ENCODE measurements at places on chromosomes 6 and 20.

DNA sequence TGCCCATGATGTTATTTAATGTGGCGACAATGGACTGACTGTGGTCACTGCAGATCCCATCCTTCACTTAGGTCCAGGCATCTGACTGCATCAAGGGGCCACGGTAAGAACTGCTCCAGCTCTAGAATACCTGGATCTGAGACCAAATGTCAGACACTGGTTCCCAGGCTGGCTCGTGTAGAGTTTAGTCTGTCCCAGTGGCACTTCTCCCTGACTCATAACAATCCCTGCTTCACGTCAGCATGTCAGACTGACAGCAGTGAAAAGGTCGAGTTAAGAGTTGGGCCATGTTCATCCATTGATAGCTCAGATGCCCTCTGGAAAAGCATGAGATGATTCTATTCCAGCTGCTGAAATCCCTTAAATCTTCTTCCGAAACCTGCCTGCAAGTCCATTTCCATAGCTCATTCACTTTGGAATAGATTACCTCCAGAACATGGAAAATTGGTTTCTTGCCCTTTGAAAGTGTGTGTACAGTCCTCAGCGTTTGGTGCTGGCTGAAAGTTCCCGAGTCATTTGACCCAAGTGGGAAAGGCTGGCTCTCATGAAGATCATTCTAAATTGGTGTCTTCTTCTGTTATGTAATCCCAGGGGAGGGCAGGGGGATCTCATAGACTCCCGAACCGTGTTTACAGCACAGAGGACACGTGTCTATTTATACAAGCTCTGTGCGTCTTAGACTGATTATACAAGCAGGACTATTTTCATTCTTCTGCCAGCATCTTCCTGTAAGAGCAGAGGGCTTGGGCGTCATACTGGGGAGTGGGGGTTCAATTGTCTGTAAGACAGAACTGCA, 160.8 kb downstream of the ZDHHC14 start:
- no peak for DNase-seq

DNA sequence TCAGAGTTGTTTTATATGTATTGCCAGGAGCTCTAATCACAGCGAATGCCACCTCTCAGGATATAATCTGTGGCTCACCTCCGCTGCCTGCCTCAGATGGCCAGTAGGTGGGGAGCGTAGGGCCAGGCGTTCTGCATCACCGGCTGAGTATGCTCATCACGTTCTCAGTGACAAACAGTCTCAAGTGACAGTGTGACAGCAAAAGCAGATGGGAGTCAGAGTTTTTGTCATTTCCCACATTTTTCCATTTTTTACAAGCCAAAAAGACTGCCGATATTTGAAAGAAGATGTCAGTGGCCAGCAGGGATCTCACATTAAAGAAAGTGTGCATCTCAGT, 208.7 kb downstream of the ALDH8A1 start:
- DNase-seq = no peak

- no peak for DNase-seq
Measured at GRCh38 chr20:39342463-39342862, 380.3 kb downstream of the DHX35 start.

DNA sequence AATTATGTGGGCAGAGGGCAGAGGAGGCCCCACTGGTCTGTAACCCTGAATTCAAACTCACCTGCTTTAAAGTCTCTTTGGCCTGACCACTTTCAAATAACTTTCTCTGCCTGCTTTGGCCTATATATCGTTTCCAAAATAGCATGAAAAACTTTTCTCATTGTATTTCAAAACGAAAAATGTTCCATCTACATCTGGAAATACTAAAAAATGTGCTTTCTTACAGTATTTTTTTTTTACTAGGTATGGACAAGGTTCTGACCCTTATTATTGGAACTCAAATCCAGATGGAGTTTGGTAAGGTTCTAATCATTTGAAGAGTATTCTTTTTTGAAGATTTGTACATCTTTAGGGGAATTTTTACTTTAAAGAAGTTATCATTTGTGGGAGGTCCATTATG, 241.9 kb downstream of the PAX1 start:
- DNase-seq = no peak

- no peak for DNase-seq
Measured at GRCh38 chr6:130965656-130966055, 97.4 kb downstream of the EPB41L2 start.

GRCh38 chr6:105898286-105898685, 187.8 kb upstream of the PRDM1 start:
- no peak for DNase-seq

- DNase-seq = no peak
Measured at GRCh38 chr6:64445038-64445437, 809.4 kb downstream of the PHF3 start.

DNA sequence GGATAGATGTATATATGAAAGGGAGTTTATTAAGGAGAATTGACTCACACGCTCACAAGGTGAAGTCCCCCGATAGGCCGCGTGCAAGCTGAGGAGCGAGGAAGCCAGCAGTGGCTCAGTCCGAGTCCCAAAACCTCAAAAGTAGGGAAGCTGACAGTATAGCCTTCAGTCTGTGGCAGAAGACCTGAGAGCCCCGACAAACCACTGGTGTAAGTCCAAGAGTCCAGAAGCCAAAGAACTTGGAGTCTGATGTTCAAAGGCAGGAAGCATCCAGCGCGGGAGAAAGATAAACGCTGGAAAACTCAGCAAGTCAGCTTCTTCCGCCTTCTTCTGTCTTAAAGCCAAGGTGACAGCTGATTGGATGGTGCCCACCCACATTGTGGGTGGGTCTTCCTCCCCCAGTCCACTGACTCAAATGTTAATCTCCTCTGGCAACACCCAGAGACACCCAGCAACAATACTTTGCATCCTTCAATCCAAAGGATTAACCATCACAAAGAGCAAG, 102.6 kb upstream of the GJE1 start:
- DNase-seq = no peak

GRCh38 chr6:170162011-170162774, 128.7 kb downstream of the DLL1 start:
- no peak for DNase-seq

GRCh38 chr6:159483259-159483658, 209.8 kb downstream of the SOD2 start:
- DNase-seq = no peak

GRCh38 chr20:63212792-63213191, 3.1 kb downstream of the YTHDF1 start:
- DNase-seq = no peak

- DNase-seq = no peak
Measured at GRCh38 chr6:41608443-41609151, 29.7 kb upstream of the MDFI start.

DNA sequence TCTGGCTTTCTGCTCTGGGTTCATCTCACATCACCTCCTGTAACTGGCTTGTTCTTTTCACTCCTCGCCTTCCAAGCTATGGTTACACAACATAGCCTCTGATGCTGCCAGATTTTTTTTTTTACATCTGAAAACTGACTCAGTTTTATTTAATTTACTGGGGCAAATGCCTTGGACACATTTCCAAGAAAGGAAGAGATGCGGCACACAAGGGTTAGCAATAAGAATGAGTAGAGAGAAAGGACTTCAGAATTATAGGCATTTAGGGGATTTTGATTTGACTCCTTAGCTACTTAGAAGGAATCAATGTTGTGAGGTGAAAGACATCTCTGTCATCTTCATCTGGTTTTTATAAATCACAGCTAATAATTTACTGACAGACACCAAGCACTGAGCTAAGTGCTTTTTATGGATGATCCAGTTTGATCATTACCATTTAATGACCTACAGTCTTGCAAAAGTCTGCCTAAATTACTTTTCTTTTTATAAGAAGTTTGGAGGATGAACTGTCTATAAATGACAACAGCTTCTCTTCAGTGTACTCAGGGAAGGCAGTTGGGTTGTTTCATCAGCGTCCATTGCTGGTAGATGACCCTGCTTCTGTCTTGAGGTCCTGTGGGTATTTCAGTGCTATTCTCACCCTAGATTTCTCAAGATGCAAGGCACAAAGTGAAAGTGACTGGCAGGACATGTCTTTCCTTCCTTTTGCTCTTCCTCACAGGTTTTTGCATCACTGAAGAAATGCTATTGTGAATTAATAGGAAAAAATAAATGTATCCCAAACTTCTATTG, 31.1 kb downstream of the LAMA4 start:
- no peak for DNase-seq

DNA sequence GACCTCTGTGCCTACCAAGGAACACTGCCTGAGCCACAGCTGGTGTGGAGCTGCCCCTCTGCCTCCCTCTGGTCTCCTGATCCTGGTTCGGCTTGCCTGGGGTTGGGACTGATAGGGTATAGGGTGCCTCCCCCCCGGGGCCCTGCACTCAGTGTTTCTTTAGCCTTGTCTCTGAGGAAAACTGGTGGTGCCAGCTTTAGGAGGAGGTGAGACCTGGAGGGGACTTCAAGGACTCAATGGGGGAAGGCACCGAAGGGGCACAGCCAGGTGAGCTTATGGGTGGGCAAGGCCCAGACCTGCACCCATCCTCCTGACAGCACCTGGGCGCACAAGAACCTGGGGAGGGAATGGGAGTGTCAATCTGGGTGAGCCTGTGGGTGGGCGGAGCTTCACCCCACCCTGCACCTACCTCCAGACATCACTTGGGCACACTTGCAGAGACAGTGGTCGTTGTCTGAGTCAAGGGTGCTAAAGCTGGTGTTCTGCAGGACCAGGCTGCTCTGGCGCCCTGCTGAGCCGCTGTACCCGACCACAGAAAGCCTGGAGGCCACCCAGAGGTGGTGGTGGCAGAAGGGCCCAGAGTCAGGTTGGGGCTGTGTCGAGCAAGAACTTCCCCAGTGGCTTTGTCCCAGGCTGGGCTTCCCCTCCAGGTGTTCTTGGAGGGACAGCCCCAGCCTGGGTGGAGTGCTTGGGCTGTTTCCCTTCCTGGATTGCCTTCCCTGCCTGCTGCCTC, 40.5 kb downstream of the FAM110A start:
- no peak for DNase-seq

DNA sequence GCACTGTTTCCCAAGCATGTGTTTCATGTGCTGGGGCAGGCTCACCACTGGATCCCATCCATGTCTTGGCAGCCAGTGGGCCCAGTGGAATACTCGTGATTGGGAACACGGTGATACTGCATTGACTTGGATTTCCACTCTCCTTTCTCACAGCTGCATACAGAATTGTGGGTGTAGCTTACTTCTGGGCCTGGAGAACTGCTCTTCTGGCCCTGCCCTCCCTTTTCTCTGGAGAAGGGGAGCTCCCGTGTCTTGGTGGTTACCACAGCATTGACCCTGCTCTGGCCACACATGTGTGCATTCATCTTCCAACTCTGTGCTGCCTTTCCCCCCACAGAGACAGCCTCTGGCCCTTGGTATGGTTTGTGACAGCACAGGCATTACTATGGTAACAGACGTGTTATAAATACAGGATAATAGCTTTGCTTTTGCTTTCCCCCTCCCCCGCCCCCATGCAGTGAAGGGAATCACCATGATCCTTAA, 21.6 kb downstream of the SOBP start:
- DNase-seq = no peak

- DNase-seq = no peak
Measured at GRCh38 chr20:22438346-22438745, 146.0 kb downstream of the FOXA2 start.

DNA sequence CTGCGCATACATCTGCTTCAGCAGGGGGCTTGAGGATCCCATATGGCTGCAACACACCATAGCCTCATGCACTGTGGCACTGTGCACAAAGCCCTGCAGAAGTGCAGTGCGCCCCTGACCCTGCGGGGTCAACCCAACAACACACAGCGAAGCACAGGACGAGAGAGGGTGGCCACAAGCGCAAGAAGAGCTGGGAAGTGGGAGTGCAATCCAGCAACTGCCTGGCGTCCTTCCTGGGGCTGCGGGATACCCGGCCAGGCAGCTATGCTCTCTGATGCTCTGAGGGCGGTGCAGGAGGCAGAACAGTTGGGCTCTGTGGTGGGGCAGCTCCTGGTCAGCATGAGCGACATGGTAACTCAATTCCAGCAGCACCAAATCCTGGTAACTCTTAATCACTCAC, 5.6 kb upstream of the ACSS1 start:
- DNase-seq = no peak

DNA sequence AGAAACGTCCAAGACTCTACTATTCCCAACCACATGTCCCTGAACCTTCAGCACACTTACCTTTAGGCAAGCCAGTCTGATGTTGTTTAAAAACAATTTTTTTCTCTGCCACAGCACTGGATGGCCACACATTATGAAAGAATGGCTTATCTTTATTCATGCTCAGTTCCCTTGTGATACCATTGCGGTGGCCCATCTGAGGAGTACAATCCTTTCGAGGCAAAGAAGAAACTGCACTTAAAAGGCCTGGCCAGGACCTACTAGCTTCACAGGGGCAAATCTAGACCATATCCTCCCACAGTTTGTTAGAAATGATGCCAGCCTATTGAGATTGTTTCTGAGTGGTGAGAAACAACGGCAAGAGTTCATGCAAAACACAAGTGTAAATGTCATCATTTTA, 88.4 kb upstream of the PLEKHG1 start:
- DNase-seq = no peak

DNA sequence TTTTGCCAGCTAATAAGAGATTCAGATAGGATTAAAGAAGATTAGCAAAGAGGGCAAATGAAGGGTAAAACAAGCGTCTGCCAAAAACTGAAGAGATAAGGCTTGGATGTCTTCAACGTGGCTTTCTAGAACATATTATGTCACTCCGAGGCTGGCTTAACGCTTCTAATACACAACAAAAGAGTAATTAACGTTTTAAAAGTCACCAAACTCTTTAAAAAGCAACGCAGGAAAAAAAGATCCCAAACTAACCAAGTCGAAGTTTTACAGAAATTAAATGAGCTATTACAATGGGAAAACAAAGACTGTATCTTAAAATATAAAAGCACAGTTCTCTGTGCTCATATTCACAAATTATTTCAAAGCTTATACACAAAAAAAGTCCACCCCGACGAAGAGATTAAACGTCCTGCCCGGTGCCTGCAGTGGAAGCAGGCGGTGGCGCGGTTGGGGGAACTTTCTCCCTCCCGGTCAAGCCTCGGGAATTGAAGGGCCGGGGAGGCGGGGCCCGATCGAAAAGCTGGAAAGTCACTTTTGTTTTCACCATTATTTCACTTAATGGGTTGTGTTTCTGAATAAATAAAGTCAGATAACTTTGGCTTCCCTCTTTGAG, 1.2 kb downstream of the MAK start:
- DNase-seq = peak; percentile 23

- DNase-seq = no peak
Measured at GRCh38 chr6:104413767-104414166, 446.0 kb downstream of the HACE1 start.

DNA sequence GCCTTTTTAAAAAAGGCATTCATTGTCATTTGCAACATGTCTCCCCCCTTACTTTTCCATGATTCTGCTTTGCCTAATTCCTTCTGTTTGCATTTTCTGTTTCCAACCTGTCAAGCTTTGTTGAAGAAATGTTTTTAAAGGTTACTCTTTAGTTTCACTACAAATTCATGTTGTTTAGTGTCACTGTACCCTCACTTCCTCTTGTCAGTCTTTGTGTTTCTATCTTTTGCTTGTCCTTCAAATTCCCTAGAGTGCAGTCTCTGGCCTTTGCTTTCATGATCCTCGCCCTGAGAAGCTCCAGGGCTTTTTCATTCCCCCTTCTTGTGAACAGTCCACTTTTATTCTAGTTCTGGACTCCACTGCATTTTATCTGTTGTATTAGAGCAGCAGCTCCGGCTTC, 90.6 kb downstream of the MAP3K4 start:
- no peak for DNase-seq

GRCh38 chr6:63436356-63436755, 116.6 kb upstream of the LGSN start:
- DNase-seq = no peak

Data from activated CD8-positive, alpha-beta T cell treated with anti-CD3 and anti-CD28 coated beads, Interleukin-2, amount 10 ng/mL, durations not matched to agents 7 days and 5 days (primary cell).